ENCODE measurements at places on chromosomes 13 and 19.

GRCh38 chr19:24054044-24054935 is 32.7 kb upstream of the ZNF254 start:
- no peak for DNase-seq

DNA sequence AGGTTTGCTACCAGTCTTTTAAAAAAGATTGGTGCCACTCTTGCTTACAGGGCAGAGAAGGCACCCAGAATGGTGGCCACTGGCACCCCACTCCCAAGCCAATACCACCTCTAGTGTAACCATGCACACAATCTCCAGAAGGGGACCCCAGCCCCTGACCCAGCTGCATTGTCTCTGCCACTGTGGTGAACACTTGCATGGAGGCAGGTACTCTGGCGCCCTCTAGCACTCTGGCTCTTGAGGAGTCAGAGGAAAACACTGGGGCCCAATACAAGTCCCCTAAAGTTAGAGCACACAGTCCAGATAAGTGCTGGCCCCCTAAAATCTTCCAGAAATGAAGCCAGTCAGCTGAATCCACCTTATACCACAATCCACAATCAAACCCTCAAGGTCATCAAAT is 6.0 kb downstream of the ERVV-1 start:
- peak; percentile 12 for DNase-seq

GRCh38 chr13:95471960-95472359 is 80.6 kb upstream of the CLDN10 start:
- DNase-seq = no peak

DNA sequence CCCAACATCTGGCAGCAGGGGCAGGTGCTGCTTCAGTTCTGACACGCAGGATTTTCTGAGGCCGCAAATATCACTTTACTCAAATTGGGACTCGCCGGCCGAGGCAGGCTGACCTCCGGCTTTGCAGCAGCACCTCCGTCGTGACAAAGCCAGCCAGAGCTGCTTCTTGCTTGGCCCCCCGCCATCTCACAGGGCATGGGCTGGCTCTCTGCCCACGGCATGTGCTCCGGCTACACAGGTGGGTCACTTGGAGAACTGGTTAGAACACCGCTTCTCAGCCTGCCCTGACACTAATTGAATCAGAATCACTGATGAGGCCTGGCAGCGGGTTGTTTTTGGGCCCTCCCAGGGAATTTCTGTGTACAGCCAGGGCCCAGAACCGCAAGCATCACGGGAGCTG is 112.3 kb downstream of the SLC7A1 start:
- no peak for DNase-seq

GRCh38 chr19:6022570-6023064 is 44.7 kb upstream of the RANBP3 start:
- no peak for DNase-seq

- DNase-seq = peak; percentile 90
These were observed 4.5 kb upstream of the IL12RB1 start for GRCh38 chr19:18091217-18091608.

DNA sequence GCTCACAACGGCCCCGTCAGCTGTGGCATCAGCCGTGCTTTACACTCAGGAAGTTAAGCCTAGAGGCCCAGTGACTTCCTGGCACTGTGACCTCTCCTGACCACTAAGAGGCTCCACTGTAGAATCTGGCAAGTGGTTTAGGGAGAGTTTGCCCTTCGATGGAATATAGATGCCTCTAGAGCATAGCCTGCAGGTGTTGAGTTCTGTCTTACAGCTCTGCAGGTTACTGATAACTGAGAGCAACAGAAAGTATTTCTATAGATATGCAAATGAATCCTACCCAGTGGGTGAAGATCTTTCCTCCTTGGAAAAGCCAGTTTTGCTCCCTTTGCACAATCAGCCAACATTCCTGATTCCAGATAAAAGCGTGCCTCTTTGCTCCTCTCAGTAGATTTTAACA is 35.8 kb downstream of the ATP12A start:
- DNase-seq = no peak
